Thymus (tissue), 14 donors: ENCODE measurements at places on chromosomes 7 and 10. TPM values are rescaled to one million over a fixed set of nuclear protein-coding genes. Genes with fewer than 3 reads are reported as not detected.

DNA sequence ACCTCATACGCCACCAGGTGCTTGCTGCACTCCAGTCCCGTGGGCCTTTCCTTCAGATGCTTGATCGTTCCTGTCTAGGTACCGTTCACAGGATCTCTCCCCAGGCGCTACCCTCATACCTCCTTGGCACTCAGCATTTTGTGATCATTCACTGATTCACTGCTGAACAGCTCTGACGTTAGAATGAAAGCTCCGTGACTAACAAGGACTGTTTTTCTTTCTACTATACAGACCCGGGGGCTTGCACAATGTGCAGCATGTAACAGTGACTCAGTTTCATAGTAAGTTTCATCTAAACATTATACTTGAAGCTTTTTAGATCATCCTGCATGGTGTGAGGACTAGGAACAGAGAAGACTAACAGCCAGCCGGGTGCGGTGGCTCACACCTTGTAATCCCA is 20.6 kb downstream of the KIN start:
- no peak for DNase-seq

GRCh38 chr10:87850742-87851205 is 12.6 kb downstream of the KLLN start:
- peak; percentile 70 for DNase-seq

DNA sequence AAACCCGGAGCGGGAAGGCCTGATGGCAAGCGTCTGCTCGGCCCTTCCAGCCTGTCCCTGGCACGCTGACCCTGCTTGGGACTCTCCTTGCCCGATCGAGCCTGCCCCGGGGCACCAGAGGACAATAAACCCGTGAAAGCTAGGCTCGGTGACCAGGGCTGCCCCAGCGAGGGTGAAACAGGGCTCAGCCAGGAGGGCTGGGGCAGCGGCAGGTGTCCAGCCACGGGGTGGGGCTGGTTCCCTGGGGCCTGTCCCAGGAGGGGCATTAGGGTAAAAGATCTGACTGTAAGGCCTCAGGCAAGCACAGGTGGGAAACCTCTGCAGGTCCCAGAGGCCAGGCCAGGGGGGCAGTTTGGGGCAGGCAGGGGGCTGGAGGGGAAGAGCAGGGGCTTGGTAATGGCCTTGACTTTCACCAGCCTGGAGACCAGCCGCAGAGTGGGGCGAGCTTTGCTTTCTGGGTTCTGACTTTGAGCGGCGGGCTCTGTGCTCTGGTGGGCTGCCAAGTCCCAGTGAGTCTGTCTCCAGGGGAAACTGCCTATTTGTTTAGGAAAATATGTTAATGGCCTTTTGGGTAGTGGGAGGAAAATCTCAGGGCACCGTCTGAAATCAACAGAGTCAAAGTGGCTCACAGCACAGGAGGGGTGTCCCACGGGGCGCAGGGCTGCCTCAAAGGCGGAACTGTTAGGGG is 68.2 kb upstream of the INPP5A start:
- DNase-seq, result no peak

DNA sequence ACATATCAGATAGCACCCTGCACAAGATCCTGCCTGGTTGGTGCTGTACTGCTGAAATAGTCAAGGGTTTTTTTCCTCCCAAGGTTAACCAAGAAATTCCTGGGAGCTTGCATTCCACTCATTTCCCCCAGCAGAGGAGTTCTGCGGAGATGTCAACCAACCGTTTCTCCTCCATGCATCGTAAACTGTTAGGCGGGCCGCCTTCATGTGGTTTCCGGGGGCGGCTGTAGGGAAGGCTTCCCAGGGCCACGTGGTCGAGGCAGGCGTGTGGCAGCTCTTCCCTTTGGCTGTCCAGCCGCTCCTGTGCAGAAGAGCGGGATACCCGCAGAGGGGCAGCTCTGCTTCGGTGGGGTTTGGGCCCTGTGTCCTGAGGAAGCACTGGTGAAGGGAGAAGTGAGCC is 113.7 kb downstream of the RGS10 start:
- DNase-seq, result no peak

- no peak for DNase-seq
Observed at GRCh38 chr10:22699976-22700375, 14.4 kb downstream of the PIP4K2A start.

FRMD4A gene
- 13.3 TPM for polyA plus RNA-seq

DNA sequence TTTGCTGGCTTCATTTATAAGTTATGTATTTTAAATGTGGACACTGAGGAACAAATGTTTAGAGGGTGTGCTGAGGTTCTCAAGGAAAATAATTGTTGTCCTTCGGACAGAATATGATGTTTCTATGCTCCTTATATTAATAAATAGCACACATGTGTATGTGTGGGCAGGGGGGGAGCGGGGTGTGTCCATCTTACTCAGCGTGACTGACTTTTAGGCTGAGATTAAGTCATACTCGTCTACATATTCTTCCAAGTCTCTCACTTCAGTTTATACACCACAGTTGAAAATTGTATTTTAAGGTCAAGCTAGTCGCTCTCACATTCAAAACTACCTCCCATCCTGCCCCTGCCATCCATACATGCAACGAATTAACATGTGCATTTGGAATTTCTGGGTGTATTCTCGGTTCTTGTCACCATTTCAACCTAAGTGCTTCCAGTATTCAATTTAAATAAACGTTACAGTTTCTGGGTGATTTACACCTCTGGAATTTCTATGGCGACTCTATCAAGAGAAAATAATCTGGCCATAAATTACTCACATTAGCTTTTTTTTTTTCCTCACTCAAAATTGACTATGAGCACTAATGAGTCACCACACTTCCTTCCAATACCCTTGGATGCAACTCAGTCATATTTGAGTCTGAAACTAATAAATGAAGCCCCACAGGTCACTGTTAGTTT is 3.3 kb downstream of the PCDH15 start:
- no peak for DNase-seq

CYP3A4 gene
- 11.1 TPM for polyA plus RNA-seq

DNA sequence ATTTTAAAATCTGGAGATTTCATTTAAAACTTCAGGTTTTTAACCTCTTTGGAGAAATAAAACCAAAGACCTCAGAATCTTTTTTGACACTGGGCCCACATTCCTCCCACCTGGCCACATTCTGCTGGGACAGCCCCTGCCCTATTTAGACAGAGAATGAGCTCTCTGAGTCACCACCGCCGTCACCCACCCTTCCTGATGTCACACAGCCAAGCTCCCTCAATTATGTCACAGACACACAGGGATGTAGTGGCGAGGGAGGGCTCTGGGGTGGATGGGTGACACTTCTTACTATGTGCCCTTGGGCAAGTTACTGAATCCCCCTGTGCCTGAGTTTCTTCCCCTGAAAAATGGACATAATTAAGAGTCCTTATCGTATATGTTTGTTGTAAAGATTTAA is 162.6 kb downstream of the RAB11FIP2 start:
- DNase-seq, result no peak

DNA sequence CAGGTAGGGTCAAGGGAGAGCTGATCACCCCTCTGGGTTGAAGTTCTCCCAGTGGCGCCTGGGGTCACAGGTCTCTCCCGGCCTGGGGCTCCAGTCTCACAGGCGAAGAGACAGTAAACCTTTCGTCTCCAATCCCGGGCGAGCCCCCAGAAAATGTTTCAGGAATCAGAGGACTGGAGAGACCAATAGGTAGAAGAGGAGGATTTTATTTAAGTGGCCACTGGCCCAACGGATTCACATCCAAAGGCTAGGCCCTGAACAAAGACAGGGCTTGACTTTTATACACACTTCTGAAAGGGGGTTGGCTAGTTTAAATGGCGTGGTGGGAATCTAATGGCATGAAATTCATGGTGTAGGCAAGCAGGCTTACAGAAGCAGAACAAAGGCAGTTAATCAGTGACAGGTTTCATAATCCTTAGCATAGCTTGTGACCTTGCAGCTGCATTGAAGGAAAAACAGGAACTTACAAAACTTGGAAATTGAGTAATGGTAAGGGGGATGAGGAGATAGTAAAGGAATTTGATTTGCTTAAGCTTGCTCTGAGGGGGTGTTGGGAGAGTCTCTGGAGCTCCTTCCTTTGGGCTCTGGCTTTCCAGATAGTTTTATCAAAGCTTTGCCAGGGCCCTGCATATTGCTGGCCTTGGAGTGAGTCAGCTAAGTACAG is 105.5 kb downstream of the TRIM24 start:
- no peak for DNase-seq

DNA sequence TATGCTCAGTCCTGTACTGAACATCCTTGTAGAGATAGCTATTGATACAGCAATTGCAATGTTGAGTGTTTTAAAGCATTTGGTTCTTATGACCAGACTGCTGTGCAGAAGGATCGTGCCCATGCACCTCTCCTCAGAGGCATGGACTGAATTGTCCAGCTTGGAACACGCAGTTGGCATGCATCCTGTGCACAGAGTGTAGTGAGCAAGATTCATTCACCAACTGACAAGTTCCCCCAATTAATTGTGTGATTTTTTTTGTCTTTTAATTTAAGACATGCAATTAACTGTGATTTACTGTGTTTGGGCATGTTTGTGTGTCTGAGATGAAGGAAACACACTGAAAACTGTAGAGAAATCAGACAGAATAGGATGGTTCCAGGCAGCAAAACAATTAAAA is 323.7 kb downstream of the CDK14 start:
- DNase-seq, result no peak

DNA sequence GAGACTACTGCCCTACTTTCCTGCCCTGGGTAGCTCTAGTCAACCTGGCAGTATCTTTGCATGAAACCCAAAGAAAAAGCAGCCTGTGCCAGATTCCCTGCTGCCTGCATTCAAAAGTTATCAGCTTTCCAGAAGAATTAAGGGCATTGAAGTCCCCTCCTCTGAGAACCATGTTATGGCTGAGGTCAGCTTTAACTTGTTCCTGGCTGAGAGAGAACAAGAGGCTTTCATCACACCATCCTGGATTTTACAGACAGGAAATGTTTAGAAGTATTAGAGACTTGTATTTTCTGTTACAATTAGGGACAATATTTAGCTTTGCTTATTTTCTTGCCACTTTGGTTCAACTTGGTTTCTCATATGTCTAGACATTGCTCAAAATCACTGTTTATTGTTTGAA is 238.8 kb downstream of the ARL4A start:
- no peak for DNase-seq

DNA sequence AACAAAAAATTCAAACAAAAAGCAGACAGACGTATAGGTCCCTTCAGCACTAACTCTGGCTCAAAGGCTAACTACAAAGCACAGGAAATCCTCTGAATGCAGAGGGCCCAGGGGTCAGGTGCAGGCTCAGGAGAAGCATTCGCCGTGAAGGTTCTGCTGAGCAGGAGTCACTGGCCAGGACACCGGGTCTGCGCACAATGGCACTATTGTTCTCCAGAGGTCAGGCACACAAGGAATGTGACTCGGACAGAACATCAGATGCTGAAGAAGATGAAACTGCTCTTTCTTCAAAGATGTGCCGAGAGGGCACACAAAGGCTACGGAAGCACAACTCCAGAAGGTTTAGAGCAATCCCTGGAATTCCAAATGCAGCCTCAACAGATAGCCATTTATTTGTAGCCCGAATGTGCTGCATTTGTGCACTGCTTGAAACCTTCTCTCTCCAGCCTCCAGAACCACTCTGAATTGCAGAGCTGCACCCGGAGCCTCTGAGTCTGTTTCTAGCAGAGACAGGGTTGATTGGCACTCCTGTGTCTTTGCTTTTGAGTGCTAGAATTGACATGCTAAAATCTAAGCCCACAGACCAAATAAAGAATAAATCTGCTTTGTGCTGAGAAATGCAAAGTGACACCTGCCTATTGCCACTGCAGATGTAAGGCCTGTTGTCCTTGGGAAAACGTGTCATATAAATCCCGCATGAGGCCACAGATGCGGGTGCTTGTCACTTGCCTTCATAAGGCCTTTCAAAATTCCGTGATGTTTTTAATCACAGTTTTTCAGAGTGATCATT is 85.4 kb upstream of the AFAP1L2 start:
- DNase-seq, result no peak

DNA sequence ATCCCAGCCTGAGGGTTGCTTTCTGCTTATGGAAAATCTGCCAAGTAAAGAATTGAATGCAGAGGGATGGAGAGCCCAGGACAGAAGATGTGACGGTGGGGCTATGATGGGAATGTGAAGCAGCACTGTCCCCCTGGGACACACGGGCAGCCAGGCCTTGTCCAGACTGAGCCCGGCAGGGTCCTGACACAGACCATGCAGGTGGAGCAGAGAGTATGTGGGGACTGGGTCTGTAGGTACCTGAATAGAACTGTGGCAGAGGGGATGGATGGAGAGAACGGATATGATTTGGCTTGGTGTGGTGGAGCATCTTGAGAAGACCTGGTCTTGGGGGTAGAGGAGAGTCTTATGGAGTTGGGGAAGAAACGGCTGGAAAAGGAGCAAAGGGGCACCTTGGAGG is 732 bp upstream of the LRRC18 start:
- DNase-seq, result no peak

DNA sequence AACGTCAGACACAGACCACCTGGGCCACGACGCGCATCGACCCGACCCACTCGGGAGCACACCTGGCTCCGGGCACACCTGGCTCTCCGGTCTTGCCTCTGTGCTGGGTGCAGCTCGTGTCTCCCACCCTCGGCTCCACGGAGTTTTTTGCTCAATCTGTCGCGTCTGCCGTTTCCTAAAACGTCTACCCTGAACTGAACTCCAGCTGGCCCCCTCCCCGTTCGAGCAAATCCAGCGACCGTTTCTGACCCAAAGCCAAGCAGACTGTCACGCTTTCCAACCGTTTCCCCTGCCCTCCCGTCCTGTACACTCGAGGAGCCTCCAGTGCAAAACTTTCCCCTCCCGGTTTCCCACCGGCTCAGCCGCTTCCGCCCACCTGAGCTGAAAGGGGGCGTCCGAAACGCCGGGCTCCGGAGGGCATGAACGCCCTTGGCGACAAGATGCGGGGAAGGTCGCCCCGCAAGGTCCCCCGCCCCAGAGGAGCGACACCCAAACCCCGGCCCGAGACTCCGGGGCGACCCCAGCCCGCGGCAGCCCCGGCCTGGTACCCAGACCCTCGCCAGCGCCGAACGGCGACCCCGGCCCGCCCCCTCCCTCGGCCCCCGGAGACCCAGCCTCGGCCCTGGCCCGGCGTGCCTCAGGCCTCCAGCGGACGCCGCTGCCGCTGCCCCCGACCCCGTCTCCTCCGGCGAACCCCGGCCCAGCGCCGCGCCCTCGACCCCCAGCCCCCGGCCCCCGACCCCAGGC is 557 bp downstream of the CYTH3 start:
- no peak for DNase-seq

DNA sequence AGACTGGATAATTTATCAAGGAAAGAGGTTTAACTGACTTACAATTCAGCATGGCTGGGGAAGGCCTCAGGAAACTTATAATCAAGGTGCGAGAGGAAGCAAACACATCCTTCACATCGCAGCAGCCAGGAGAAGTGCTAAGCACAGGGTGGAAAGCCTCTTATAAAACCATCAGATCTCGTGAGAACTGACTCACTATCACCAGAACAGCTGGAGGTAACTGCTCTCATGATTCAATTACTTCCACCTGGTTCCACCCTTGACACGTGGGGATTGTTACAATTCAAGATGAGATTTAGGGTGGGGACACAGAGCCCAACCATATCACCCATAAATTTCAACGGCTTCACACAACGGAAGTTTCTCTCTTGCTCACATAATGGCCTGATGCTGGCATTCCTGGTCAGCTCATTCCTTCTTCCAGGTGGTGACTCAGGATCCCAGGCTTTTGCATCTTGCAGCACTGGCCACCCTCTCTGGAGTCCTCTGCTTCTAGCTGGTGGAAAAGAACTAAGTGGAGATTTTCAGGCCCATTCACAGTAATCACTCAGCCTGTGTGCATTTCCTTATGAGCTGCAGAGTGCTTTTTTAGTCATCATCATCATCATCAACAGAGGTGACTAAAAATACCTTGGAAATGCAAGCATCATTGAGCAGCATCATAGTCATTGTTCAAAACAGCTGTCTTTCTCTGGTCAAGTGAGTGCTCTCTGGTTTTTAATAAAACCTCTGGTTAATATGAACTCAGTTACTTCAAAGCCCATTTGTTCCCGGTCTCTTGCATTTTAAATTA is 308.1 kb downstream of the SFMBT2 start:
- no peak for DNase-seq
